Right lung (tissue), 10 donors: ENCODE measurements at places on chromosomes 13 and 19. TPM values are rescaled to one million over a fixed set of nuclear protein-coding genes. Genes with fewer than 3 reads are reported as not detected.

SUPT20H gene
- 112 TPM for polyA plus RNA-seq

LAIR2 gene
- polyA plus RNA-seq: not detected

NCR1 gene
- 0.33 TPM for polyA plus RNA-seq

F2RL3 gene
- polyA plus RNA-seq: 0.61 TPM

FXYD1 gene
- 39.4 TPM for polyA plus RNA-seq

- DNase-seq: no peak
These were observed 79.9 kb upstream of the ABCC4 start for GRCh38 chr13:95381212-95381527.

- no peak for DNase-seq
These were observed 162.1 kb downstream of the ZIC5 start for GRCh38 chr13:99809496-99809895.
